ENCODE measurements at places on chromosomes 3 and 15.

- DNase-seq = no peak
Measured at GRCh38 chr15:46654993-46655392, 1020.2 kb downstream of the SQOR start.

DNA sequence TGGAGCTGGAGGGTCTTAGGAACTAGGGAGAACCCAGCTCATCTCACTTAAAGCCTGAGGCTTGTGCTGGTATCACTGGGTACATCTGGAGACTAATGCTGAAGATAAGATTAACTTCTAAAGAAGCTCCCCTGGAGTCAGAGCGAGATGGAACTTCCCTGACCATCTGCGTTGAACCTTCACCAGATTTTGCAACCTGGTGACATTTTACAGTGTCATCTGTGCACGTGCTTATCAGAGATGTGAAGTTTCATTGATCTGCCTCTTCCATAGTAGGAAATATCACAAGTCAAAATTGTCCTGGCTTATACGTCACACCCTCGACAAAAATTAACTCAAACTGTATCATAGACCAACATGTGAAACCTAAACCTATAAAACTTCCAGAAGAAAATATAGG is 395.5 kb downstream of the SHQ1 start:
- DNase-seq = no peak

DNA sequence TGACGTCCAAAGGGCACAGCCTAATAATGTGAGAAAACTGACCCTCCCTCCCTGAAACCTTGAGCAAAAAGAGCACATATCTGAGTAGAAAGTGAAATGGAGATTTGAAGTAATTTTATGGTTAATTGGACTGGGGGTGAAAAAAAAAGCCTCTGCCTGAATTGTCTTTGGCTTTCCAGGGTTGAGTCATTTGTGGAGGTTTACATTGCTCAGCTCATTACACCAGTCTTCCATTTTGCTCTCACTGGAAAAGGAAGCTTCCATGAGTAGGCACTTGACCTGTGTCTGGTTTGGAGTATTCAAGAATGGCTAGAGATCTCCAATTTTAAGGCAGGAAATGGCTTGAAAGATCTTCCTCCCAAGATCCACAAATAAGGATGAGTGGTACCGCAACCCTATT is 273.9 kb downstream of the PDCD6IP start:
- DNase-seq = no peak

GRCh38 chr3:53989451-53989850 is 97.8 kb upstream of the SELENOK start:
- no peak for DNase-seq

DNA sequence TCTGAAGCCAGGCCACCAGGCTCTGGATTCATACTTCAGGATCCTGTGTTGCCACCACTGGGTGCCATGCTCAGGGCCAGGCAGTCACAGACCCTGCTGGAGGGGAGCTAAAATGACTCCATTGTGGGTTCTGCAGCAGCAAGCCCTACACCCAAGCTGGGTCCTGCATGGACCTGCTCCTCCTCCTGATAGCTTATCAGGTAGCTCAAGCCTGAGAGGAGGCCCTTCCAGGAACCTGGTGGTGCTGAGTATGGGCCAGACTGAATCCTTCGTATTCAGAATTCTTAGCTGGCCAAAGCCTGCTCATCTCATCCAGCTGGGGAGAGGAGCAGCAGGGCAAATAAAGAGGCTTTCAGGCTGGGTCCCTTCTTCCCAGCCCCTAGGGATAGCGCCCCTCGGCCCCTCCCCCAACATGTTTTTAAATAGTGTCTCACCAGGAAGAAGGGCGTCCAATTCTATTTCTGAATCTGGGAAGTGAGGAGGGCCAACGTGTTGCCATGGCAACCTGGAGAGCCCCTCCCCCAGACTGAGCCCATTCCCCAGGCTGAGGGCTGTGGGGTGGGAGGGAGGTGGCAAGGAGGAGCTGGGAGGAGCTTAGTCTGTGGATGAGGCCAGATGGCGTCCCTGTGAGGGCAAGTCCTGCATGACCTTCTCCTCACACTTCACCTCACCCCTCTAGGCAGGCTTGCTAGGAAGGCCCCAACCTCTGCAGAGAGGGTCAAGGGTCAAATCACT is 11.0 kb upstream of the CAMKV start:
- DNase-seq = no peak

GRCh38 chr3:141242377-141243092 is 10.9 kb downstream of the PXYLP1 start:
- DNase-seq = no peak

- peak; percentile 21 for DNase-seq
Measured at GRCh38 chr3:131047582-131047981, 20.9 kb downstream of the NEK11 start.

DNA sequence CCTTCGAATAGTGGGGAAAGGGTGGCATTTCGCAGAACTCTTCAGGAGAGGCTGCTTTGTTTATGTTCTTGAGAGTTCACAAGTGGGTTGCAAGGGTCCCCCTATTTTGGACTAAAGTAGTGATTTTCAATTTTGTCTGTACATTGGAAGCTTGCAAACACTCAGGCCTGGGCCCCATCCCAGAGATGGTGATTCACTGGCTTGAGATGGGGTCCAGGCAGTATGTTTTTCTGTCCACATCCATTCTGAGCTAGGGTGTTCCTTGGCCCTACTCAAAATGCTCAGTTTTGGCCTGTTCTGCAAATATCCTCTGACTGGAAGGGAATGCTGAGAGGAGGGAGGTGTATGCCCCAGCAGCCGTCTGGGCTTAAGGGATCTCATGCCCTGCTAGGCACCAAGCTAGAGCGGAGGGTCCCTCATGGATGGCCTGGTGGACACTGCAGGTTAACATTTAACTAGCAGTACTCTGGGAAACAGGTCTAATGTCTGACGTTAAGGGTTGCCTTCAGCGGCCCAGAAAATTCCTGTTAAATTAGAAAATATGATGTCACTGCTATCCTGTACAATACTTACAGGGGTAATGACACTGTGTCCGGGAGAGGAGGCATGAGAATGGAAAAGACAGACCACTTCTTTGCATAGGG is 181.4 kb downstream of the OPA1 start:
- DNase-seq = no peak

GRCh38 chr3:98328933-98329332 is 24.7 kb upstream of the OR5K4 start:
- DNase-seq = no peak

- DNase-seq = no peak
Measured at GRCh38 chr3:22928216-22929110, 274.7 kb upstream of the UBE2E2 start.

DNA sequence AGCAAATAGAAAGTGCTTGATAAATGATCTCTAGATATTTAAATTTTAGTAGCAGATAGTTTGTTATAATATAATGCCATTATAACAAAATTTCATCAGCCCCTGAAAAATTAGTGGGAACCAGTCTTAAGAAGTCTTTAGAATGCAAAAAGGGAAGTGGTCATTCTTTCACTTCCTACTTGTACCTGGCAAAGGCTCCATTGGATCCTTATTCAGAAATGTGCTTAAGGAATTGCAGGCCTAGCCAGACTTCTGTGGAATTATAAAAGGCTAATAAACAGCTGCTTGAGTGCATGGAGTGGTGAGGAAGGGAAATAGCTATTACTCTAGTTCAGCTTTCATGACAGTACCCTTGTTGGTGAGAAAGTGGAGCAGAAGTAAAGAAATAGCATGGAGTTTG is 24.2 kb downstream of the PPM1L start:
- DNase-seq = no peak

GRCh38 chr3:162643245-162643644 is 1146.6 kb downstream of the OTOL1 start:
- no peak for DNase-seq

DNA sequence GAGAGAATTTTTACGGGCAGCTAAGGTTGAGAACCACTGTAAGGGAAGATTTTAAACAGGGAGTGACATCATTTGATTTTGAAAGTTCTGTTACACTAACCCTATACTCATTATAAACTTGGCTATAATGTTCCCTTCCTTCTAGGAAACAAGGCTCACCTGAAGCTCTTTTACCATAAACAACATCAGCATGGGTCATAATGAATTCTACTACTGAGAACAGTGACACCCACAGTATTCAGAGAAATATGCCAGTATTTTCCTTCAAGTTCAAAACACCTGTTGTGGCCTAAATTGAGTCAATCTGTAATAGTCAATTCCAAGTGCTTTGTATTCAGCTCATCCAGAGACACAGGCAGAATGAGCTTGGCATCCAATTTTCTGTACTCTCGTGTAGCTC is 175.3 kb upstream of the STT3B start:
- no peak for DNase-seq

DNA sequence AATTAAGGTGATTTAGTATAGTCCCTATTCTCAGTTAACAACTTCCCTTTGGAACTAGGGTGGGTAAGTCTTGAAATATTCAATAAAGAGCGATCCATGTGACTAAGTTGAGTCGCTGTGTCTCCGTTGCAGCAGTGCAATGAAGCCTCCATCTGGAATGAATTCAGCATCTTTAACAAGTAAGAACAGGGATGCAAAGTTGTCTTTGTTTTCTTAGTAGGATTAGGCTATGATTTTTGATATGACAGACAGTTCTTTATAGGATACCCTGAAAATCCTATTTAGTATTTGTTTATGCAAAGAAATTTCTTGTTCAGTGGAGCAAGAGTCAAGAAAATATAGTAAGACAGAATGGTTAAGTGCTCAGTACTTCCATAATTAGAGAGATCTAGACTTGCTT is 52.7 kb downstream of the RBMS3 start:
- no peak for DNase-seq

- no peak for DNase-seq
Measured at GRCh38 chr3:172716476-172716875, 5.6 kb upstream of the NCEH1 start.

DNA sequence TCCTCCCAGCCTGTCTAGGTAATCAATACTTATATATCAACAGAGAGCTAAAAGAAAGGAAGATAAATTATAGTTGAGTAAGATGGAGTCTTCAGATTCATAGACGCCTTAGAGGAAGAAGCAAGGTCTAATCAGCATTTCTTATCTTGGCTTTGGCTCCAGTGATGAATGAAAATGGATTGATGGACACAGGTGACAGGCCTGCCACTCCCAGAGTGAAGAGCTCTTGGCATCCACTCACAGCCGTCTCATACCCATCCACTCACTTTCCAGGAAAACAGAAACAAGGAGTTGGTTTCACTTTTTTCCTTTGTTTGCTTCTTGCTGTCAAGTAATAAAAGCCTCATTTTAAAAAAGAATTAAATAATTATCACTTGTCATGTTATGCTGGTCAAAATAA is 168.2 kb downstream of the MFSD1 start:
- no peak for DNase-seq

DNA sequence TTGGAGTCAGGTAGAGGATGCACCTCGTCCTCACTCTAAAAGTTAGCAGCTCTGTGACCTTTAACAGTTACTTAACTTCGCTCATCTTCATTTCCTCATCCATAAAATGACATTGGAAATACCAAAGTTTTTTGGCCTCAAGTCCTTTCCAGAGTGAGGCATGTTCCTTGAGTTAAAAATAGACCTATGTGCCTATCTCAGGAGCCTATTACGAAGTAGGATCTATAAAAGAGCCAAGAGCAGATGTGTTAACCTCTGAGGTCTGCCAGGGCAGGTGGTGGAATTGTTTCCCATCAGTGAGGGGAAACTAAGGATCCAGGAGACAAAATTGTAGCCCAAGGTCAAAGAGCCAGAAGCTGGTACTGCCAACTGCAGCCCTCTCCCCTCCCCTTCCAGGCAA is 120.4 kb upstream of the EIF1B start:
- no peak for DNase-seq

DNA sequence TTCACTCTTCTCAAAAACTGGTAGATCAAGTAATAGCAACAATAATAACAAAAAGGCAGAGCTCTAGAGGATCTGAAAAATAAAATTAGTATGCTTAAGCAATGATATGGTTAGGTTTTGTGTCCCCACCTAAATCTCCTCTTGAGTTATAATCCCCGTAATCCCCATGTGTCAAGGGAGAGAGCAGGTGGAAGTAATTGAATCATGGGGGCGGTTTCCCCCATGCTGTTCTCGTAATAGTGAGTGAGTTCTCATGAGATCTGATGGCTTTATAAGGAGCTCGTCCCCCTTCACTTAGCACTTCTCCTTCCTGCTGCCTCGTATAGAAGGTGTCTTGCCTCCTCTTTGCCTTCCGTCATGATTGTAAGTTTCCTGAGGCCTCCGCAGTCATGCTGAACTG is 60.2 kb upstream of the ABHD2 start:
- DNase-seq = peak; percentile 4

DNA sequence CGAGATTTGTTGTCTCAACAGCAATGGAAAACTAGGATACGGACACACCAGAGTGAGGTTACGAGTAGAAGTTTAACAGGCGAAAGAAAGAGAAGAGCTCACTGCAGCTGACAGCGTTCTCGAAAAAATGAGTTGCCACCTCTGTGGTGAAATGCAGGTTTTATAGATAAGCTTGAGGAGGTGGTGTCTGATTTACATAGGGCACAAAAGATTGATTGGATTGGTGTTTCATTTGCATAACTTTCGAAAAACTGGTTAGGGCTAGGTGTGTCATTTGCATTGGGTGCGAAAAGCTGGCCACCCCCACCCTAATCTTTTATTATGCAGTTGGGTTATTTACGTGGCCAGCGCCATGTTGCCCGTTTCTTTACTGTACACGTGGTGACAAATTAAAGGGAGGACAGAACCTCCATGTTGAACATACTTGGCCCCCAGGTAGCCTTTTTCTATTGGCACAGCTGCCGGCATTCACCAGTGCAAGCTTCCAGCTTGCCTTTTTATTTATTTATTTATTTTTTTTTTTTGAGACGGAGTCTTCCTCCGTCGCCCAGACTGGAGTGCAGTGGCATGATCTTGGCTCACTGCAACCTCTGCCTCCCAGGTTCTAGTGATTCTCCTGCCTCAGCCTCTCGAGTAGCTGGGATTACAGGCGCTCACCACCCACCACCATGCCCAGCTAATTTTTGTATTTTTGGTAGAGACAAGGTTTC is 8.3 kb downstream of the IFT122 start:
- DNase-seq = peak; percentile 23

DNA sequence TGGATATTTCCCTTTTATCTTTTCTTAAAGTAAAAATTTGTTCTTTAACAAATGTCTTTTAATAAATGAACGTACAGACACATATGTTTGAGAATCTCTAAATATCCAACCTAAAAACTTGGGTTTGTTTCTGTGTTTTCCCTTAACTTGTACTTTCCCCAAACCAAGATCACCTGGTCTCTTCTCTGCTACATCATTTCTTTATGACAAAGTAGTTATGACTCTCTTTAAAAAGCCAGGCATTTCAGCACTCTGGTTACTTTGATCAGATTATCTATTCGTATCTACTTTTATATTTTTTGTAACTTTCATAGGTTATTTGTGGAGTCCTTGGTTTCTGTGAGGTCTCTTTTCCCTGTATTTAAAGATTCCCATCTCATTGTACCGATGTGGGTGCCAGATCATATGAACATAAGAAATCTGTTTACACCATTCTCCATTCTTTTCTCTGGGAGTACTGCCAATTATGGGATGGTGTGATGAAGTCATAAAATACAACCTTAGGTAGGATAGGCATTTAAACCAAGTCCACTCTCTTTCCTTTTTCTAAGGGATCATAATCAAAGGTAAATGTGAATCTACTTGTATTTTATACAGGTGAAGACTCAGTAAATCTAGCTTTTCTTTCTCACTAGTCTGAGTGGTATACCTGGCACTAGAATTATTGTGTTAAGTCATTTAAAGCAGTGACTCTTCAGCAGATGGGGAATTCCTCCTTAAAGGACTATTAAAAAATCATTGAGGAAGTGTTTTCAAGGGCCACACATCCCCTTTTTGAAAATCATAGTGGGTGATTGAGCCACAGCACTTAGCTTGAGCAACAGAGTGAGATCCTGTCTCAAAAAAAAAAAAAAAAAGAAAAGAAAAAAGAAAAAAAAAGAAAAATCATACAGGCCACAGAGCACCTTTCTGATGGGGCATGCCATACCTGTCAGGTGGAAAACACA is 12.4 kb upstream of the NFKBIZ start:
- no peak for DNase-seq
